ENCODE measurements at places on chromosomes 2 and 18.

GRCh38 chr2:176769021-176769420 lies 443.6 kb upstream of the HNRNPA3 start:
- DNase-seq, result no peak

- DNase-seq, result no peak
These were observed 266.3 kb downstream of the SATB2 start for GRCh38 chr2:199191461-199191860.

DNA sequence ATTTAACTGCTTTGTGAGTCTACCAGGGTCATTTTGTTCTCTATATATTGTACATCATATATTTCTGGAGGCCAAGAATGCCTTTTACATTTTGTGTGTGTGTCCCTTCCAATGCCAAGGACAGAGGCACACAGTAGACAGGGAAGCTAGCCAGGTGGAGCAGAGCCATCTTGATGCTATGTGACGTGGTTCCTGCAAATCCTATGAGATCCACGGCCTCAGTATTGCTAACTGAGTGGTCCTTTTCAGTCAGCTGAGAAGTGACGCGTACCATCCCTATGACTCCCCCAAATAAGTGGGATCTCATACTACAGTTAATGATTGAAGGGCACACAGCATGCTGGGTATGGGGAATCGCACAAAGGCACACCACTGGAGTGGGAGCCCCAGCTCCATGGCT lies 27.3 kb downstream of the CCDC141 start:
- DNase-seq, result no peak

- DNase-seq, result peak; percentile 61
These were observed 24.1 kb upstream of the KANSL1L start for GRCh38 chr2:210195101-210195852.

DNA sequence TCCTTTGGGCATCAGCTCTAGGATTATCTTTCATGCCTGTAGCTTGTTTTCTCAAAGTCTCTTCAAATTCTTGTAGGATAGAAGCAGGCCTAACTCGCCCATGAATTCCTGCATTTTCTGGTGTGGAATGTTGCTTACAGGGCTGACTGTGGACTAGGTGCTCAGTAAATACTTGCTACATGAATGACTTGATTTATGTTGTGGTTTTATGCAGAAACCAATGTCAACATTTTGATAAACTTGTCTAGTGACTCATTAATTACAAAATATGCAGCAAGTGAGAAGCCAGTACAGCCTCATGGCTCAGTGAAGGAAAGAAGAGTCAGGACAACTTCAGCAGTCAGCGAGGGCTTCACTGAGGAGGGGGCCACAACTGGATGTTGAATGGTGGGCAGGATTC lies 110.6 kb upstream of the SIX2 start:
- DNase-seq, result no peak

GRCh38 chr2:217407362-217407761 lies 547.5 kb upstream of the TNP1 start:
- DNase-seq, result no peak

- no peak for DNase-seq
These were observed 41.1 kb downstream of the STK17B start for GRCh38 chr2:196130039-196130825.

DNA sequence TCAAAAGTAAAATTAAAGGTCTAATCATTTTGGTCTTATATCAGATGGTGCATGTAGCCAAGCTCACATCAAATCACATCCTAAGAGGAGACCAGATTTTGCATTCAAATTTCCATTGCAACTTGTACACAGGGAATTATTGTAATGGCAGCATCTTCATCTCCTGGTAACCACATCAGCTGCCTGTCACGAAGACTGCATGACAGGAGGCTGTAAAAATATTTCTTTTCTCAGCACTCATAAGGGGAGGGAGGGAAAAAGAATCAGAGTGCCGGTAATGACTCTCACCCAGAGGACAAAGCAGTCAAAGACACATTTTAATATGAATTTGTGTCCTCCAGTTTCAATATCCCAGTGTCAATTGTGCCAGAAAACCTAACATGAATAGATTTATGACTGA lies 216.7 kb downstream of the TMEM163 start:
- DNase-seq, result no peak
